Ovary (tissue), 10 donors: ENCODE measurements at places on chromosomes 4 and X.

DNA sequence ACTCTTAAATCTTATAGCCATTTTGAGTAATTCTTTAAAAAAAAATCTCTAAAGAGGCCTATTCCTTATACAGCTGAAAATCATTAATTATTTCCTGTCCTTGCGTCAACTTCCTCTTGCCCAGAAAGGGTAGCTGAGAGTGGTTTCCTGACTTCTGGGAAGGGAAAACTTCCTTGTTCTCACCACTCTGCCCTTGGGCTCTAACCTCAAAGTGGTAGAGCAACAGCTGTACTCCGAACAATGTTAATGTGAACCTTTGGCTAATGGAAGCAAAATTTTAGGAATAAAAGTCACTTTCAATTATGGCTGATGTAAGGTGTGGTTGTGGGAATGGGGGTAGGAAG is 15.3 kb downstream of the KLHL2 start:
- DNase-seq: no peak

GRCh38 chr4:114192854-114193253 is 213.4 kb upstream of the ARSJ start:
- DNase-seq: no peak

GRCh38 chr4:1154126-1154522 is 18.3 kb downstream of the SPON2 start:
- DNase-seq: no peak

DNA sequence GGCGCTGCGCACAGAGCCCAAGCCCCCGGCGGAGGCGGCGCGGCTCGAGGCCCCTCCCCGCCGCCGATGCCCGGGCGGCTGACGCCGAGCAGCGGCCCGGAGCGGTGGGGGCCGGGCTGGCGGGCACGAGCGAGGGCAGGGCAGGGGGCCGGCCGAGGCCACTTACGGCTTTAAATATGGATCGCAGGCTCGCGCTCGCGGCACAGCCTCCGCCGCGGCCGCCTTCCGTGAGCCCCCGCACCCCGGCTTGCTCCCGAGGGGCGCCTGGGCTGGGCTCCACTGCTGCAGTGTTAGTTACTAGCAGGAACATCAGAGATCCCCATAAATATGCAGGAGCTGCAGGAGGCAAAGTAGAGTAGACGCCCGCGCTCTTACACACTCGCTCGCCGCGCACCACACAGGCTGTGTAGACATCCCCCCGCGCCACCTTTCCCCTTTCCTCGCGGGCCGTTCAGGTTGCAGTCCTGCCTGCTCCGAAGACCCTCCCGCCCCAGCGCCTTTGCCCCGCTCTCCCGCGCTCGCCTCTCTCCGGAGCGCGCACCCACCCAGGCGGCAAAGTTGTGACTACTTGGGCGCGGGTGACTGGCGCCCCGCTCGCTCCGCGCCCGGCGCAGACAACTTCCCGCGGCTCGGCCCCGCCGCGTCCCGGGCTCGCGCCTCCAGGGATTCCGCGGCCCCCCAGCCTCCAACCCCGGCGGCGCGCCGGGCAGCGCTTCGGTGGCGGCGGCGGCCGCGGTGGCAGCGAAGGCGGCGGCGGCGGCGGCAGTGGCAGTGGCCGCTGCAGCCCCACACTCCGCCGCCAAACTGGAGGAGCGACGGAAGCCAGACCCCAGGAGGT is 152.0 kb upstream of the SLC4A4 start:
- no peak for DNase-seq

DNA sequence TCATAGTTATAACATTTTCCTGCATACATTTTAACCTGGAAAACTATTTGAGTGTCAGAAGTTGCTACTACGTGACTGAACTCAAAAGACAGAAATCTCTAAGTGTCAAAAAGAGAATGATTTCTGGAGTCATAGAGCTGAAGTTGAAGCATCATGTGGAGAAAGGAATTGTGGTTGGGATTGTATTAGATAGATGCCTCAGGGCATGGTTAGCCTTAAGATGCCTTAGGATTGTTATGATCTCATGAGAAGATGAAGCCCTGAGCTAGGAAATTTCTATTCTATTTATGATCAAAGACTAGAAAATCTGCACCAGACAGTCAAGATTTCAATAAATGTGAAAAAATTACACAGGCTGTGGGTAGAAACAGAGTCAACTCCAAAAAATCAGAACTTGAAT is 20.2 kb downstream of the EPGN start:
- DNase-seq: no peak

- DNase-seq: no peak
These were observed 1.8 kb downstream of the FGFR3 start for GRCh38 chr4:1794809-1795298.

- no peak for DNase-seq
These were observed 5.7 kb downstream of the CD99 start for GRCh38 chrX:2696698-2697215.

DNA sequence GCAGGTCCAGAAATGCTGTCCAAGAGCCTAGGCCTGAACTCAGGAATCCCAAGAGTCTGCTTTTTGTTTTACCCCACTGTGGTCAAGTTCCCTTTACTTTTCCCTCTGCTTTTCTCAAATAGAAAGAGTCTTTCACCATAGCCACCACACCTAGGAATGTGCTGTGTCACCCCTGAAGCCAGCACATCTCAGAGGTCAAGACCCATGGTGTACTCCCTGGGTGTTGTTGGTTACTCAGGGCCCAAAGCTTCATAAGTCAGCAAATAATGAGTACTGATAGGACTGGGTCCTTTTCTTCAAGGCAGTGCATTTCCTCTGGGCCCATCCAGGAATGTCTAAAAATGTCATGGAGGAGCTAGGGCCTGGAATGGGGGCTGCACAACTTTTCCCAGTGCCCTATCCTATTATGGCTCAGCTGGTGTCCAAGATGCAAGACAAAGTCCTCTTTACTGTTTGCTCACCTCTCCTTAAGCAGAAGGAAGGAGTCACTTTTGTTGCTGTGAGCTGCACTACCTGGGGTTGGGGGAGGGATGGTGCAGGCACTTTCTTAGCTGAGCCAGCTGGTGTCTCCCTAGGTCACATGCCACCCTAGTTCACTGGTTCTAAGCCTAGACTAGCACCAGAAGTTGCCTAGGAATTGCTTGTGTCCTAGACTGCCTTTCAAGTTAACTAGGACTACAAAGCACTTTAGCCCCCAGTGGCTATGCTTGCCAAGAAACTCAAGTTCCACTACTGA is 62.4 kb upstream of the RXFP1 start:
- DNase-seq: no peak

DNA sequence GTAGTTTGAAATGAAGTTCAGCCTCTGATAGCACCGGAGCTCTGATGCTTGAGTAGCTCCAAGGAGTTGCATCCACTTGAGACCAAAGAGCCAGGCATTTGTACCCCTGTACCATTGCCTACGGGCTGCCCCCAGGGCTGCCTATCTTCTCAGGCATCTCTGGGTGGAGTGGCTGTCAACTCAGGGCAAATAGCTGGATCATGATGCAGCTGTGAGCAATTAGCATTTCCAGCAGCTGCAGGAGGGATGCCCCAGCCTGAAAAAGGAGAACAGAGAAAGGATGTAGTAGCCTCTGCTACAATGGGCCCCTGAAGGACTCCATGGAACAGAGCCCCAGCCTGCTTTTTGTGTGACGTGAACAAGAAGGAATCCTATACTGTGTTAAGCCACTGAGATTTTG is 492.6 kb downstream of the BCOR start:
- DNase-seq: no peak

DNA sequence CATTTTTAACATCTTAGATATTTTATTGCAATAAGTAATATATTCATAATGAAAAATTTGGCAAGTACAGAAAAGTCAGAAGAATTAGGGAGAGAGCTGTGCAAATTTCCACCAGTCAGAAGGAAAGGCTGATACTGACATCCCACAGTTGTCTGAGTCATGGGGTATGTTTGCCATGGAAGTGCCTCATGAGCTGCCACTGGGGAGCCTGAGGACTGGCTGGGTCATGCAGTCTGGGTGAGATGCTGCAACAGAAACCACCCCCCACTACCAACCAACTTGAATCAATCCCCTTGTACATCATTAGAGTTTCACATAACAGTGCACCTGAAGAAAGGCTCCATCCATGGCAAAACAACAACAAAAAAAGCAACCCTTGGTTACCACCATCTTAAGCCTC is 45.2 kb upstream of the ENPP6 start:
- no peak for DNase-seq

DNA sequence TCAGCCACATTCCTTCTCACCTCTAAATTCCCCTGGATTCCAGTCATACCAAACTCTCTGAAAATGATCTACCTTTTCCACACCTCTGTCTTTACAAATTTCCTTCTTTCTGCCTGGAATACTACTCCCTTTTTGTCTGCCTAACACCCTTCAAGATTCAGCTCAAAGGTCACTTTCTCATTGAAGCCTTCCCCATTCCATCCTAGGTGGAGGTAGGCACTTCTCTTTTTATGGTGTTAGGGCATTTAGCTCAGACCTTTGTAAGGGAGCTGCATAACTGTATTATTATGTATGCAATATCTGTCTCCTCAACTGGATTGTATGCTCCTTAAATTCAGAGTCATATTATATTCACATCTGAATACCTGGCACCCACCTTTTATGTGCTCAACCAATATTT is 137.7 kb downstream of the RCHY1 start:
- no peak for DNase-seq

GRCh38 chrX:42975906-42976305 is 197.9 kb upstream of the PPP1R2C start:
- no peak for DNase-seq

- no peak for DNase-seq
These were observed 615.3 kb downstream of the PDHA2 start for GRCh38 chr4:96455045-96455720.

DNA sequence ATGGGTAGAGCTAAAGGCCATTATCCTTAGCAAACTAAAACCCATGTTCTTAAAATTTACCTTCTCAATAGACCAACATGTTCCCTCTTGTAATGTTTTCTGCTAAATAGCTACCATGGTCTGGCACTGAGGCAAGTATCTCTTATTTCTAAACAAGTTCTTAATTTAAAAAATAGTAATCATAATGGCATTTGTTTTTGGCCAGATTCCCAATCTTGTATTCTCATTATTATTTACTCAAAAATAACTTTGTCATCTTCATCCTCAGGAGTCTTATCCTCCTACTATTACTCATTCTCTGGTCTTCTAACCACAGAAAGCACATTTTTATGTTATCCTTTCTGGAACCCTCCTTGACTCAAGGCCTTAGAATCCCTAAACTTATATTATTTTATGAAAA is 931.2 kb downstream of the CCSER1 start:
- DNase-seq: no peak

DNA sequence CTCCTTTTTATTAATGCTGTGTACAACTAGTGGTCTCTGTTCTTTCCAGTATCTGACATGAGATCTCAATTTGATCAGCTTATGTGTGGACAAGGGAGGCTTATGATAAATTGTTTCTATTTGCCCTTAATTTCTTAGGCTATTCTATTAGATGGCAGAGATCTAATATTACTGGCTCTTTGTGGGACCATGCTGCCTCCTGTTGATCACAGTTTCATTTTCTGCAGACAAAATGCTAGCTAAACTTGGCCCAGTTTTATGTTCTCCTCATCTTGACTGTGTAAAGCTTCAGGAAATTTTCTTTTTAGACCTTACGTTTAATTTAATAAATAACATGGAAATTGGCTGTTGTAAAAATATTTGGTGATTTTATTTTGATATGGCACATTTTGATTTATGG is 627.1 kb upstream of the AADAT start:
- no peak for DNase-seq

- DNase-seq: no peak
These were observed 44.2 kb upstream of the SHOX start for GRCh38 chrX:586351-586750.

- DNase-seq: no peak
These were observed 146.5 kb downstream of the AFAP1 start for GRCh38 chr4:7793186-7793585.

DNA sequence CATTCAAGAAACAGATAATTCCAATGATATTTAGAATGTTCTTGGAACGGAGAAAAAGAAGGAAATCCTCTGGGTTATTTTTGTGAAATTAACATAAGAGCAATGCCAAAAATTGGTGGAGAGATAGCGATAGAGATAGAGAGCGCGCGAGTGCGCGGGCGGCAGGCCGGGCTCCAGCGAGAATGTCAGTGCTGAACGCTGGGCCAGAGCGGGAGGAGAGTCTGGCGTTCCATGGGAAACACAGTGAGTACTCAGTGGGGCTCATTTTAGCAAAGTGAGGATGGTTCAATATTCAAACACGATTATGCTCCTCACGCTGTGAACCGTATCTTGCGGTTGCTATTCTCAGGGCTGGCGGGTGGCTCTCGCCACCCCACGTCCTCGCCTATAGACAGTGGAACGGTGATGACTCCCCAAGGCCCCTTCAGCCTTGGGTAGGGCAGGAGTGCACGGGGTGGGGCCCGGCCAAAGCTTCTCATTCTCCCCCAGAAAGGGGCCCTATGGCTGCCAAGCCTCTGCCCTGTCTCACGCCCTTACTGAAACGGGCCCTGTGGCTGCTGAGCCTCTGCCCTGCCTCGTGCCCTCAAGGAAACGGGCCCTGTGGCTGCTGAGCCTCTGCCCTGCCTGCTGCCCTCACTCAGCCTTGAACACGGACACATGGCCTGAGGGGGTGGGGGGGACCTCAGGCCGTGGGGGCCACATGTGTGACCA is 16.9 kb downstream of the CPLX1 start:
- no peak for DNase-seq

GRCh38 chrX:41373989-41374606 is 40.1 kb downstream of the DDX3X start:
- DNase-seq: no peak

DNA sequence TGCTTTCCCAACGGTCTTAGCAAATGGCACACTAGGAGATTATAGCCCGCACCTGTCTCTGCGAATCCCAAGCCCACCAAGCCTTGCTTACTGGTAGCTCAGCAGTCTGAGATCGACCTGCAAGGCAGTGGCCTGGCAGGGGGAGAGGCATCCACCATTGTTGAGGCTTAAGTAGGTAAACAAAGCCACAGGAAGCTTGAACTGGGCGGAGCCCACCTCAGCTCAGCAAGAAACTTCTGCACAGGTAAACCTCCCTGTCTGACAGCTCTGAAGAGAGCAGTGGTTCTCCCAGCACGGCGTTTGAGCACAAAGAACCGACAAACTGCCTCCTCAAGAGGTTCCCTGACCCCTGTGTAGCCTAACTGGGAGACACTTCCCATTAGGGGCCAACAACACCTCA is 42.8 kb downstream of the BRWD3 start:
- DNase-seq: no peak

DNA sequence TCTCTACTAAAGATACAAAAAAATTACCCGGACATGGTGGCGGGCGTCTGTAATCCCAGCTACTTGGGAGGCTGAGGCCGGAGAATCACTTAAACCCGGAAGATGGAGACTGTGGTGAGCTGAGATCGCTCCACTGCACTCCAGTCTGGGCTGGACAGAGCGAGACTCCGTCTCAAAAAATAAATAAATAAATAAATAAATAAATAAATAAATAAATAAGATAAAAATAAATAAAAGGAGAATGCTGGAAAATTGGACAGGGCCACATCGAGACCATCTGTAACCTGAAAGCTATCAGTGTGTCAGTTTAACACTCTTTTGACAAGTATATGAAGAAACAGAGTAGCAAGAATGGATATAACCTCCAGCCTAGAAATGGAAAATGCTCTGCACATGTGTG is 15.7 kb upstream of the FAT1 start:
- DNase-seq: no peak
